ENCODE measurements at places on chromosomes 7 and 10.
A peak's percentile ranks its signal among the peaks of the same experiment; 100 is the strongest.

DNA sequence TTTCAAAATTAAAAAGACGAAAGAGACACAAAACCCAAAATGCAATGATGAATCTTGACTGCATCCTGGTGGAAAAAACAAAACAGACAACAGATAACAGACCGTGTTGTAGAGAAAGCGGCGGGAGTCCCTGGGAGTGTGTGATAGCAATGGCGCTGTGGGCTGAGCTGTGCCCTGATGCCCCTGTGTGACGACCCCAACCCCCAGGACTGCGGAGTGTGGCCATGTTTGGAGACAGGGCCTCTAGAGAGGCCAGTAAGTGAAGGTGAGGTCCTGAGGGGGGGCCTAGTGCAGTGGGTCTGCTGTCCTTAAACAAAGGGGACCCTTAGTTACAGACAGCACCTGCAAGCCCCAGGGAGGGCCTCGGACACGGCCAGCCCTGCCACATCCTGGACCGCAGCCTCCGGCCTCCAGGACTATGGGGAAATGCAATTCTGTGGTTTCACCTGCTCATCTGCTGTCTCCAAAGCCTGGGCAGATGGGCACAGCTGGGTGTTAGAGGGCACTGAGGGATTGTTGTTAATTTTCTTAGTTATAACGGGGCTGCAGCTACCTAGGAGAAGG is 277.7 kb downstream of the DNAJB6 start:
- DNase-seq = no peak

GRCh38 chr10:52895059-52895458 is 122.5 kb upstream of the MBL2 start:
- DNase-seq = no peak

DNA sequence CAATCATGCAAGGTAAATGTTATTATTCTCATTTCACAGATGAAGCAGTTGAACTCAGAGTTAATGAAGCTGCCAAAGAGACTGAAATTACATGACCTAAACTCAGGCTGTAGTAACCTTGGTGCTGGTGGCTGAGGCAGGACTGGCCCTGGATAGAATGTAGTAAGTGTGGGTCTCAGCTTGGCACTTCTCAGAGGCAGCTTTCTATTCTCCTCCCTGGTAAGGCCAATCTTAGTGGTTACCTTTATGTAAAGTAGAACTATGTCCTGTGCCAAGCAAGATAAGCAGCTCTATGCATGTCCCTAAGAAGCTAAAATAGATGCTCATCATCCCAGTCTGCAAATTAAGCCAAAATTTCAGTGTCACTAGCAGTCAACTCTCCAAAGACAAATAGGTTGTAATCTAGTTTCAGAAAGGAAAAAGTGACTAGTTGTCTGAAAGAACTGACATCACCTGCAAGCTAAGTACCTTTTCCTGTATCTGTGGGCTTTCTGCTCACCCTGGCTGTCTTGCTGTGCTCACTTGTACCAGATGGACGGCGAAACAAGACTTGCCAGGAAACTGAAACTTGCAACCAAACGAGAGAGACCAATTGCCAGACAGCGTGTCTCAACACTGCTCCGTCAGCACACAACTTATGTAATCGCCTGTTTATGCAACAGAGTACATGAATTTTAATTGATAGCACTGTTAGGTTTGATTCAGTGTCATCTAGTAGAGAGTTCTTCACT is 43.7 kb downstream of the CH25H start:
- DNase-seq = peak; percentile 42

DNA sequence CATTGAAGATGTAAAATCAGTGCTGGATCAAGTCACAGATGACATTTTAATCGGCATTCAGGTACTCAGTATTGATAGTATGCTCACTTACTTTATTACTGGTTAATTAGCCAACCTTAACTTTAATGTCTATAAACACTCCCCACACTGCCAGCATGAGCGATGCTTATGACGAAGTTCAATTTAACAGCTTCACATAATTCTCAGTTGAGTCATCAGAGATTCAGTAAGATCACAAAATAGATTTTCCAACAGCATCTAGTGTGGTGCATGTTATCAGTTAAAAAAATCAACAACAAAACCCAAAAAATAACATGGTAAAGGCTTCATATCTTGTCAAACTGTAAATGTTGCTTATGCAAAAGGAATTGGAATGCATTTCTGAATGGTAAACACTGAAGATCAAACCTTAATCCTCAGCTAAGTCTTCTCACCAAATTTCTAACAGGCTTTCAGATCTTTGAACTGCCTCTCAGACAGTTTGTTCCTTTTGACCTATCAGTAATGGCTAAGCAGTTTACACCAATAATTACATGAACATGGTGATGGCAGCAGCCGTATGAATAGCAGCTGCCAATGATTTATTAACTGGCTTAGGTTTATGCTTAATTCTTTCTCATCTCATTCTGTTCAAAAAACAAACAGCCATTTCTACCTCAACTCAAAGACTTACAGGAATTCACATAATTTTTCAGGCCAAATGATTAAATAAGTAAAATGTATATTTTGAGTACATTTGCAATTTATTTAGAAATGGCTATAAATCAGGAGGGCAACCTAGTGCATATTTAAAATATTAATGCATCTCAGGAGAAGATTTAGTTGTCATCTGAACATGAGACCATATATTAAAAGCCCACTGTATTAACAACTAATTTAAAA is 98.5 kb downstream of the CABCOCO1 start:
- no peak for DNase-seq

DNA sequence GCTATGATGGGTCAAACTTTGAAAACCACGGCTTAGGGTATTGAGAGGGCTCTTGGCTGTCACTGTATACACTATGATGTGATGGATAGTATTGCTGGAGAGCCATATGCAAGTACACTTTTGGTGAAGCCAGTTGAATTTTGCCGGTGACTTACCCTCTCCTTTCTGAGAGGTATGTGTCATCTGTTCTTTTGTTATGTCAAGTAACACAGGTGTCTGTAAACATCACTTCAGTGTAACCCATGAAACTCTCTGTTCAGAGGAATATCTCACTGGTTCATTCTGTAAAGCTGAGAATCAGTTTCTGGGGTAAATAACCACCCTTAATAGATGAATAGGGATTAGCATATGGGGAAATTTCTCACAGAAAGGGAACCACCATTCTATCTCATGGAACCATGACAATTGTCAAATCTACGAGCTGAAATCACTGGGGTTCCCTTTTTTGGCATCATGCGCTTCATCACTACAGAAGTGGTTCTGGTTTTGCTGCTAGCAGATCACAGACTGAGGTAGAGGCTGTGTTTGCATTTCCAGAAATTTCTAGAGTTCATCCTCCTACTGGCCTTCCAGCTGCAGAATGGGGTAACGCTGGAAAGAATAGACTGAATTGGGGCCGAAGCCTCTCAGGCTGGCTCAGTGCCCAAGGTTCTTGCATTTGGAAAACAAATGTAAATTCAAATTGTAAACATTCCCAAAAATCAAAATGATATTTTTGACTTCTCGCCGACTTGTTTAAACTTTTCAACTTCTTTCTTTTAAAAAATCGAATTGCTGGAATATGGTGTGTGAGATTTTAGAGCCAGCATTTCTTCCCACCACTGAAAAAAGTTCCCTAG is 83.3 kb upstream of the CREB5 start:
- no peak for DNase-seq

DNA sequence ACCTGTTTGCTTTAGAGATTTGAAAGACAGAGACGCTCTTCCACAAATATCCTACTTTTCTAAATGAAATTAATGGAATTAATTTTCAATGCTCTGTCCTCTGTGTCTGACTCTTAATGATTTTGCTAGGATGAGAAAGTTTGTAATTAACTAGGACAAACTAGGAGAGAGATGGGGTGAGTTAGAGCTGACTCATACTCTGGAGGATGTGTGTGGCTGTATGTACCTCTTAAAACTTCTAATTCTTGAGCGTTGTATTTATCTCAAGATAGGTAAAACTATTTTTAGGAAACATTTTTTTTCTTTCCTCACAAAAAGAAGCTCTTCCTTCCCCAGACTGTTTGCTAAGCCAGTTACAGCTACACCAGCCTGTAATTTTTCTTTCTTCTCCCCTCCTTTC is 178.8 kb upstream of the ANKRD30A start:
- DNase-seq = no peak

DNA sequence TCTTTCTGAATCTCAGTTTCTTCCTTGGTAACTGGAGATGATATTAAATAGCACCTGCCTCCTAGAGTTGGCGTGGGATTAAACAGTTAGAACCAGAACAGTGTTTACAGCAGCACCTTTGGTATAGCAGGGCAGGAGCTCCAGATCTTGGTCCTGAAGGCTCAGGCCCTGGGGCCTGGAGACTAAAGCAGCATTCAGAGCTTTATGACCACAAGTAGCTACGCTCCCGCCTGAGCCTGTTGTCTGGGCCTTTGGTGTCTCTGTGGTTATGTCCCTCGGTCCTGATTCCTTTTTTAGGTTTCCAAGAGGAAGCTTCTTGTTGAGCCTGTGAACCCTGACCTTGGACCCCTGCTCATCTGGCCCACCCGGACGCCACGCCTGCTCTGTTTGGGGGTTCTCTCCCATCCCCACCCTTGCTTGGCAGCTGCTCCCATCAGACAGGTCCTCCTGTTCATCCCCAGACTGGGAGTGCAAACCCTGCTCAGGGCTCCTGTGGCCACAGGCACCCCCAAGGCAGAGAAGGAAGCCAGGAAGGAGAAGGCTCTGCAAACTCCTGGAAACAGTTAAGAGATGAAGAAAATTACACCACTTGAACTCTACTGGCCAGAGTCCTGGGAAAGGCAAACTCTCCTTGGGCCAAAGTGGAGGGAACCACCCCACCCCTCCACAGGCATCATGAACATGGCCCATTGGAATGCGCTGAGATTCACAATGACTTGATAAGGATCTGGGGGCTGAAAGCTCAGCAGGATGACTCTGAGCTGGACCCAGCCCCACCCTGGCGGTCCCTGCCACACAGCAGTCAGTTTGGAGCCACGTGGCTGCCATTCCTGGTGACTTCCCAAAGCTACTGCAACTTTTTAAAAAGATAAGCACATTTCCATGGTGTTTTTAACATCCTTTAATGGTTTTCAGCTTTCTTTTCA is 50.1 kb upstream of the TMEM72 start:
- no peak for DNase-seq

- no peak for DNase-seq
Measured at GRCh38 chr10:122688293-122688989, 11.2 kb downstream of the C10orf120 start.

- no peak for DNase-seq
Measured at GRCh38 chr10:97547962-97548361, 24.6 kb upstream of the ANKRD2 start.

DNA sequence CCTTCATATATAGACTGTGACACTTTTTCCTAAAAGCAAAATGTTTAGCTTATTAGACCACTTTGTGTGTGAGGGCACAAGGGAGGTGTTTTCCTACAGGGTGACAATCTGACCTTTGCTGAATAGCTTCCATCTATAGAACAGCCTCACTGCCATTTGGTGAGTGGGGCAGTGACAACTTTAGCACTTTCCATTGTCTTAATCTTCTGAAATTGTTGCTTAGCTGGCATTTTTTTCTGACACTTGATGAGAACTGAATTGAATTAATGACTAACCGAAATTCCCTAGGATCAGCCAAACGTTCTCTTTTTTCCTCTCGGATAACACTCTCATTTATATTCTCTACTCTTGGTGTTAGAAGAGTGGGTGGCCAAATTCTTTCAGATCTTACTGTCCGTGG is 30.2 kb downstream of the KDM7A start:
- DNase-seq = no peak

DNA sequence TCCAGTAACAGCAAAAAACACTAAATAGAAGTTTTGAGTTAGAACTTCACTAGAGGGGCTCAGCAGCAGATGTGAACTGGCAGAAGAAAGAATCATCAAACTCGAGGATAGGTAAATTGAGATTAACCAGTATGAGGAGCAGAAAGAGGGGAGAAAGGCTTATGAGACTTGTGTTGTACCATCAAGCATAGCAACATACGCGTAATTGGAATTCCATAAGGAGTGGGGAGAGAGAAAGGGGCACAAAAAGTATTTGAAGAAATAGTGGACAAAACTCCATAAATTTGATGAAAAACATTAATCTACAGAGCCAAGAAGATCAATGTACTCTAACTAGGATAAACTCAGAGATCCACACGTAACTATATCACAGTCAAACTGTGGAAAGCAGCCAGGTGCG is 48.3 kb downstream of the RBAK start:
- no peak for DNase-seq

DNA sequence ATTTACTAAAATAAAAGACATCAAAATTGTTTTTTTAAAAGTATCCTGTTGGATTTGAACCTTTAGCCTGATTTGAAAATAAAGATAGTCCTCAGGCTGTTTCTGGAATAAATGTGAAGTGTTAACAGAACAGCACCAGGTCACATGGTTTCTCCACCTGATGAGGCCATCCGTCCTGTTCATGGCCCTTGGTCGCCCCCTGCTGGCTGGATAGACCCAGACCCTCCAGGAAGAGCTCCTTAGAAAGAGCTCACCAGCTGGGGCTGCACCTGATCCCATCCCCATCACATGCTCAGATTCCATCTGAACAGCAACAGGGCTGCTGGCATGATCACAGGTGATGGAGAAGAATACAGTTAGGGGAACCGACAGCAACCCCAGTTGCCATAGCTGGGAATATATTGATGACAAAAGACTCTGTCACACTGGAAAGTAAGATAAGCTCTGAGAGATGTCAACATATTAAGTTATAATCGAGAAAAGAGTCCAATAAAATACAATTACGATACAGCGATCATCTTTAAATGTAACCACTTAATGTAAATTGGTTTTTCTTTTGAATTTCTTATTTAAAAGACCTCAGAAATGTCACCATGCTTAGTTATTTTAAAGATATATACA is 4.8 kb downstream of the OR2A14 start:
- peak; percentile 79 for DNase-seq

DNA sequence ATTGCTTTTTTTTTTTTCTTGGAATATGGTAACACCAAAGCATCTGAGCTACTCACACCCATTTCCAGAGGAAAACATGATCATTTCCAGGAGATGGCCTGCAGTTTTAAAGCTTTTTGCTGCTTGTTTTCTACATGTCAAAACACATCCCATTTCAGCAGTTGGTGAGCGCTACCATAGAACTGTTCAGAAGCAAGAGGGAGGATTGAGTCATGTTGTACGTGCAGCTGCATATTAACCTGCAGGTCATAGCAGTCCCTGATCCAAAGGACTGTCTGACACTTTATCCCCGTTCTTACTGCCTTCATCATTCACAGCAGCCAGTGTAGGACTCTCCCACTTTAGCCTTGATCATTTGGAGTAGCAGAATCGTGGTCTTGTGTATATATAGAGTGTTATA is 124.6 kb downstream of the AUTS2 start:
- no peak for DNase-seq

DNA sequence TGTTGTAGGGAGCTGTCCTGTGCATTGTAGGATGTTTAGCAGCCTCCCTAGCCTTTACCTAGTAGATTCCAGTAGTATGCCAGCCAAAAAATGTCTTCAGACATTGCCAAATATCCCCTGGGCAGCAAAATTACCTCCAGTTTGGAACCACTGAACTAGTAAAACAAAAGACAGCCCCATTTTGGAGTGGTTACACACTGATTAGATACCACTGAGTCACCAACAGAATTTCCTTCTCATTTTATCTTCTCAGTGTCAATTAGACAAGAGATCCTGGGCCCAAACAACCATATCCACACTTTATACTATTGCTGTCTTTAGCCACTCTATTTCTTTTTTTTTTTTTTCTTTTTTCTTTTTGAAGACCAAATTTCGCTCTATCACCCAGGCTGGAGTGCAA is 3.5 kb upstream of the CCDC6 start:
- DNase-seq = no peak

Data from stimulated activated CD8-positive, alpha-beta memory T cell treated with anti-CD3 and anti-CD28 coated beads, Interleukin-15, amount 100 ng/mL, for 48 hours (primary cell).